ENCODE measurements at places on chromosomes 2 and 18.

GRCh38 chr18:62239475-62239874 is 52.4 kb downstream of the RELCH start:
- DNase-seq, result no peak

GRCh38 chr18:8889489-8889888 is 184.1 kb downstream of the MTCL1 start:
- DNase-seq, result no peak

DNA sequence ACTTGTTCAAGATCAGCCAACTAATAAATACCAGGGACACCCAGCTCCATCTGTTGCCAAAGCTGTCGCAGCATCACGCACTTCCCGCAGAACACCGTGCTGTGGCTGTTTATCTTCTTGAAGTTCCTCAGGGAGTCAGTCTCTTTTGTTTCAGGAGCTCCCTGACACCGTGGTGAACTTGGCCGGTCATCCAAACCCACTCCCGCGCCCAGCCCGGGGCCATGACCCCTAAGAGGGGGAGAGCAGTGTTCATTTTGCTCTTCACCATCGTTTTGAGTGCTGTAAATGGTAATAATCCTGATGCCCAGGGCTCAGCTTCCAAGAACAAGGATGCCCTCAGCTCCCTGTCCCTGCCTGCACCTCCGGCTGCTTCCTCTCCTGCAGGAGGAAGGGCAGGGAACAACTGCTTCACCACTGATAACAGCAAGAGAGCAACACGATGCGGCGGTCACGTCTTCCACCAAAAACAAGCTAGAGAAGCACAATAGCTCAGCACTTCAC is 131.4 kb downstream of the SEPTIN10 start:
- no peak for DNase-seq

DNA sequence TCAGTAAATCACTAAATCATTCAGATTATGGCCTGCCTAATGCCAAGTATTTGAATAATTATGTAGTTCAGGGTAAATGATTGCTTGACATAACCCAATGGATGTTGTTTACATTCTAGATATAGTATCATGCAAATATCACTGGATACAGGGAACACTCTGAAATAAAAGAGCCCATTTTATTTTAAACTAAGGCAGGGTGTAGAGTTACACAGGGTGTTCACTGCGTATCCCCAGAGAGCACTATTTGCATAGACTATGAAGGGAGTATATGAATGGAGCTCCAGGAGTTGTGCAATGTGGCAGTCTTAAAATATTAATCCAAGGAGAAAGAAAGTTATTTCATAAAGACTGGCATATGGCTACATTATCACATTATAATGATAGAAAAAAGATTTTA is 701.1 kb upstream of the KLHL29 start:
- DNase-seq, result no peak

DNA sequence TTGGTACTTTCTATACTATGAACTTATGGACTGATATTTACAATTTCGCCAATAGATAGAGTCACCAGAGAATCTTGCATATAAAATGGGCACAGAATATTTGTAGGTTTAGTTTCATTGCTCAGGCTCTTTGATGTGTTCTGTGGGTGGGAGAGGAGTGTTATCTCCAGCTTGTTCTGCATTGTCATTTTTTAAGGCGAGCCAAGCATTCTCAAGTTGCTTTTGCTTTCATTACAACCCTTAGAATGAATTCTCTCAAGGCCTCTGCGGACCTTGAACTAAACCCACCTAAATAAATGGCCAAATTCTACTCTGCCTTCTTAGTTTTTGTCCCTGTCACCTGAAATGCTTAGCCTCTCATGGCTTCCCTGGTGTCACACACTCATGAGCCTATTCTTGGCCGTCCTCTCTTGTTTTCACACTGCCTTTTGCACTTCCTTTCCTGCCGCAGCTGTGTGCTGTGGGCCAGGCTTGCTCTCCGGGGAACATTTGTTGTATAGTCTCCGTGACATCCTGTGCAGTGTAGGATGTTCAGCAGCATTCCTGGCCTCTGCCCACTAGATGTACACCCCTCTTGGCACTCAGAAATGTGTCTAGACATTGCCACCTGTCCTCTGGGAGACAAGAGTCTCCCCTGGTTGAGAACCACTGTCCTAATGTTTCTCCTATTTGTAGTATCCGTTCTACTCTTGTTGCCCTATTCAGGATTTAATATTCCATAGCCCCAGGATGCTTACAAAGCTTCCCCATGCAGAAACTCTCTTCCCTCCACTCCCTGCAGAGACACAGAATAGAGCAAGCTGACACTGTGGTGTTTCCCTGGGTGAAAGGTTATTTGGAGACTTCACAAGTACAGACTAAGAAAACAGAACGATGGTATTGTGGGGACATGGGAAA is 255.6 kb downstream of the PTPRM start:
- peak; percentile 49 for DNase-seq

GRCh38 chr2:68734688-68735525 is at the start of gene ARHGAP25:
TSS of gene ARHGAP25 (plus strand) at chr2:68734811. CDS start at chr2:68735200, 389 bp downstream.
- no peak for DNase-seq

DNA sequence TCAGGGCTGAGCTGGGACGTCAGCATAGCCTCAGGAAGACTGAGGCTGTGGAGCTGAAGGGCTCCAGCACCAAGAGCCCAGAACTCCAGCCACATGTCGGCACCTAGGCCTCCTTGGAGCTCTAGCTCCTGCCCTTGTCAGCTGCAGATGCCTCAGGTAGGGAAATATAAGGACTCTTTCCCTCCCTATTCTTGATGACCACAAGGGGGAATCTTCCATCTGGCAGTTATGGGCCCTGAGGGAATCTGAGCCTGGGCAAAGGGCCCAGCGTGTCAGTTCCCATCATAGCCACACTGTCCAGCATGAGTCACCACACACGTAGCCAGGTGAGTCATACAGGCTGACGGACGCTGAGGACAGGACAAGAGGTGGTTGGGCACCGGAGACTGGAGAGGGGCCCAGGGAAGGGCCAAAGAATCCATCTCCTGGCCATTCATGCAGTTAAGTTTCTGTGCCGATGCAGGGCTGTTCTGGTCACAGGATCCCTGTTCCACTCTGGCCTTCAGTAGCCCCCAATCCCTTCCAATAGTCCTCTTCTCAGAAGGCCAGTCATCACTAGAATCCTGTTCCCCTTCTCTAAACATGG is 1.8 kb downstream of the MPV17 start:
- peak; percentile 31 for DNase-seq

DNA sequence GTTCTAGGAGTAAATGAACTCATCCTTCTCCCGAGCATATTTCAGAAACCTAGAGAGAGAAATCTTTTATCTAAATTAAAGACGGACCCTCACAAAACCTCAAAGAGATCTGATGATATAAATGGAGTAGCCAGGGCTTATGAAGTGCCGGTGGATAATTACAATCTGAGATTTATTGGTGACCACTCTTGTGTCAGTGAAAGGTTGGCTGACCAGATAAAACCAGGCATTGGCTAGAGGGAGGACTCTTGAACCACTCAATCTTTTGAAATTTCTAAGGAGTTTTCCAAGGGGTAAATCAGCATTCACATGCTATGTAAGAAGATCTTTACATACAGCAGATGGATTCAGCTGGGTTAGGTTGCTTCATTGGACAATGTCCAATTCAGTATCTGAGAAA is 227.3 kb upstream of the MMADHC start:
- DNase-seq, result no peak

DNA sequence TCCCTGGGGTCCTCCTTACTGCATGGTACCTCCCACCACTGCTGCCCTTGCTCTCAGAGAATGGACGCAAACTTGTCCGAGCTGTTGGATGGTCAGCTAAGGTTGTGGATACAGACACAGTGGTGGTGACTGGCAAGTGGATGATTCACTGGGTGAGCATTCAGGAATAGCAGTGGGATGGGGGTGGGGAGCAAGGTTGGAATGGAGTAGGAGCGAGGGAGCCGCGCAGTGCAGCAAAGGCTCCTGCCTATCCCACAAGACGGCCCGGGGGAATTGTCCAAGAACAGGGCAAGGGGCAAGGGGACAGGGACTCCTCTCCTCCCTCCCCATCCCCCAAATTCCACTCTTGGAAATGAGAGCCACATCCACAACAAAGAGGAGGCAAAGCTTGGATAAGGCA is 102.2 kb downstream of the PIEZO2 start:
- no peak for DNase-seq

GRCh38 chr18:56319953-56320352 is 318.4 kb downstream of the TXNL1 start:
- DNase-seq, result no peak

GRCh38 chr18:38035193-38035592 is 469.6 kb upstream of the CELF4 start:
- DNase-seq, result no peak

GRCh38 chr2:177393824-177394593 is 1.4 kb downstream of the AGPS start:
- no peak for DNase-seq

DNA sequence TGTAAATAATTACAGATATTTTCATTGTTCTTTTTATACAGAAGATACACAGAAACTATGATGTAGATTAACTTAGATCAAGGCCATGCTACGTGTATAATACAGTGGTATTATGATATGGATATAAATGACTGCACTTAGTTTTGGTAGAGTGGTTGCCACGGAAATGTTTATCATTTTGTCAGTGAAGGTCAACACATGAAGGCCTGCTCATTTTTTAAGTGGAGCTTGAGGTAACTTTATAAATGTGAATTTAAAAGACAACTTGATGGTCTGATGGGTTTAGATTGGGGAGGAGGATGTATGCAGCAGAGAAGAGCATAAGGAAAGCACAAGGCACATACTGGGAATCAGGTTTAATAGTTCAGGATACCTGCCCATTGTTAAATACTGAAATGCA is 14.4 kb upstream of the BBS5 start:
- DNase-seq, result no peak

DNA sequence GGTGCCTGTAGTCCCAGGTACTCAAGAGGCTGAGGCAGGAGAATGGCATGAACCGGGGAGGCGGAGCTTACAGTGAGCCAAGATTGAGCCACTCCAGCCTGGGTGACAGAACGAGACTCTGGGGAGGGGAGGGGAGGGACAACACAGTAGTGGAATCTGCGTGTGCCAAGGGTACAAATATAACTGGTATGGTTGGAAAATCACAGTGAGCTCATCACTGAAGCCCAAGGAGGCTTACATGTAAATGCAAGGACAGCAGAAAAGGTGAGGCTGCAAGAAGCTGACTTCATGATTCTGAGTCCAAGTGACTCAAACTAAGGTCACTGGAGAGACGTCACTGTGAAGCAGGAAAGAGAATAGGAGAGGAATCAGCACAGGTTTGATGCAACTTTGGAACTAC is 9.2 kb downstream of the SEPTIN10 start:
- DNase-seq, result no peak

GRCh38 chr2:116238511-116238910 is 1576.0 kb upstream of the DDX18 start:
- no peak for DNase-seq

DNA sequence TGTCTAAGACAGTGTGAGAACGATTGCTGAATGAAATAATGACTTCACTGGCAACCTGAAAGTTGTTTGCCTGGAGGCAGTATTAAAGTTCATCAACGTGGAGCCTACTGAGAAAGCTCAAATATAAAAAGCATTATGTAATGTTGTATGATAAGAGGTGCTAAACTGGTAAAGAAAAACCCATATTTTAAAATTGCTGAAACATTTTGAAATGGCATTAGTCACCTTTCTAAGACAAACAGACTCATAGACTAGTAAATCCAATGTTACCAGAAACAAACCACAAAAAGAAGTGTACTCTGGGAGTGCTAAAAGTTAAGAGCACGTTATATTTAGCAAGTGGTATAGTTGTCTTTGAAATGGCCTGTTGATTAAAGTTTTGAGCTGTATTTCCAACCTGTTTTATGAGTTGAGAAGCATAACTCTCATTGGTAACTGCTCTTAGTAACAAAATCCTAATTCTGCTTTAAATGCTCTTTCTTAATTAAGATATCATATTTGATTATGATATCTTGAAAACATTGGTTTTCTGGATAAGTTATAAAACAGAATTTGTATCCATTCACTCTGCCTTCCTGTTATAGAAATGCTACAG is 62.7 kb downstream of the CYP1B1 start:
- no peak for DNase-seq

GRCh38 chr2:144519934-144520731 is at the start of gene ZEB2:
TSS of gene ZEB2 (minus strand) at chr2:144520119. CDS start at chr2:144517350, 2,769 bp downstream.
- peak; percentile 92 for DNase-seq

DNA sequence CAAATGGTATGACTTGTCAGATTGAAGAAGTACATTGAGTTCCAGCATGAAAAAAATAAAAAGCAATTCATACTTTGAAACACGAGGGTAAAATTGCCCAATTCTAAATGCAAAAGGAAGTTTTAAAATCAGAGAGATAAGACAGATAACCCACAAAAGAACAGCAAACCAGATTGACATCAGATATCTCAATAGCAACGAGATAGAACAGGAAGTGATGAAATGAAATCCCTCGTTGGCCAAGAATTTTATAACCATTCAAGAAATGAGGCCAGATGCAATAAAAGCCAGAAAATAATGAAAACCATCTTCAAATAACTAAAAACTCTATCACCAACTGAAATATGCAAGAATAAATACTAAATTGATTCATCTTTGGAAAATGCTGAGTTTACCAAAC is 172.8 kb downstream of the CD226 start:
- DNase-seq, result no peak

- DNase-seq, result no peak
Observed at GRCh38 chr2:12296915-12297314, 419.8 kb upstream of the TRIB2 start.

DNA sequence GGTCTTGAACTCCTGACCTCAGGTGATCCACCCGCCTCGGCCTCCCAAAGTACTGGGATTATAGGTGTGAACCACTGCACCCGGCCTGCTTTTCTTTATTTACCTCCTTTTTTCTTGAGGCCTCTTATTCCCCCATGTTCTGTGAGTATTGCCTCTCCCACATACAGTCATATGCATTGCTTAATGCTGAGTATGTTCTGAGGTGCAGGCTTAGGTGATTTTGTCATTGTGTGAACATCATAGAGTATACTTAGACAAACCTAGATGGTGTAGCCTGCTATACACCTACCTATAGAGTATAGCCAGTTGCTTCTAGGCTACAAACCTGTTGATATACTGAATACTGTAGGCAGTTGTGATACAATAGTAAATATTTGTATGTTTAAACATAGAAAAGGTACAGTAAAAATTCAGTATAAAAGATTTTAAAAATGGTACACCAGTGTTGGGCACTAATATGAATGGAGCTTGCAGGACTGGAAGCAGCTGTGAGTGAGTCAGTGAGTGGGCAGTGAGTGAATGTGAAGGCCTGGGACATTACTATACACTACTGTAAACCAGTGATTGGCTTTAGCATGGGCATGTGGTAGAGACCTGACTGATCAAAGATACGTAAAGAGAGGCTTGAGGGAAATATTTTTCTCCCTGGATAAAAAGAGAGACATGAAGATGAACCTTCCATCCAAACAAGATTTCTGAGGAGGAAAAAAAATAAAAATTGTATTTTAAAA is 17.6 kb downstream of the SLC39A10 start:
- DNase-seq, result no peak

DNA sequence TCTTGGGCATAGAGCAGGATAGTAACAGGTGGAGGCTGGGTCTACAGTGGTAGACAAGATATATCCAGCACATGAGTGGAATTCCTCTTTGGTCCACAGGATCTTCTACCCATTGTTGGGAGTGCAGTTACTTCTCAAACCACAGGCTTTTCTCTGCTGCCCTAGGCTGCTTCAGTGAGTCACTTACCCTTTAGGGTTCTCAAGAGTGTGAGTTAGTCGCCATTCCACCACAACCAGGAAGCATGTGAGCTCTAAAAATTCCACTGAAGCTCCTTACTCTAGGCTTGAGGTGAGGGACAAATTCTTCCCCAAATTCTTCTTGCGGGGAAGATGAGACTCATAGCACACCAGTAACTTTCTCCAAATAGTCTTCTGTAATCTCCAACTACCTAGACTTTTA is 189.4 kb downstream of the PLCL1 start:
- DNase-seq, result no peak

GRCh38 chr2:162127422-162127821 is 24.6 kb downstream of the GCG start:
- DNase-seq, result no peak

Data from right hindlimb (tissue), 1 donor.